Heart right ventricle (tissue), 16 donors: ENCODE measurements at places on chromosomes 2 and 18. TPM values are rescaled to one million over a fixed set of nuclear protein-coding genes. Genes with fewer than 3 reads are reported as not detected.

DNA sequence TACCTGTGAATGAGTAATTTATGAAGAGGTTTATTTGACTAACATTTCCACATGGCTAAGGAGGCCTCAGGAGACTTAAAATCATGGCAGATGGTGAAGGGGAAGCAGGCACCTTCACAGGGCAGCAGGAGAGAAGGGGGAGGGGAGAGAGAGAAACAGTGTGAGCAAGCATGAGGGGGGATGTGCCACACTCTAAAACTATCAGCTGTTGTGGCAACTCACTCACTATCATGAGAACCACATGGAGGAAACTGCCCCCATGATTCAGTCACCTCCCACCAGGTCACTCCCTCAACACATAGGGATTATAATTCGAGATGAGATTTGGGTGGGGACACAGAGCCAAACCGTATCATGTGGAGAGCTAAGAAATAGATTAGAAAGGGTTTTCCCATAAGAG is 309.0 kb downstream of the RDH14 start:
- no peak for DNase-seq

- no peak for DNase-seq
Measured at GRCh38 chr18:79010802-79011201, 31.2 kb downstream of the SALL3 start.

GRCh38 chr2:151071906-151072305 is 189.8 kb downstream of the RBM43 start:
- no peak for DNase-seq

DNA sequence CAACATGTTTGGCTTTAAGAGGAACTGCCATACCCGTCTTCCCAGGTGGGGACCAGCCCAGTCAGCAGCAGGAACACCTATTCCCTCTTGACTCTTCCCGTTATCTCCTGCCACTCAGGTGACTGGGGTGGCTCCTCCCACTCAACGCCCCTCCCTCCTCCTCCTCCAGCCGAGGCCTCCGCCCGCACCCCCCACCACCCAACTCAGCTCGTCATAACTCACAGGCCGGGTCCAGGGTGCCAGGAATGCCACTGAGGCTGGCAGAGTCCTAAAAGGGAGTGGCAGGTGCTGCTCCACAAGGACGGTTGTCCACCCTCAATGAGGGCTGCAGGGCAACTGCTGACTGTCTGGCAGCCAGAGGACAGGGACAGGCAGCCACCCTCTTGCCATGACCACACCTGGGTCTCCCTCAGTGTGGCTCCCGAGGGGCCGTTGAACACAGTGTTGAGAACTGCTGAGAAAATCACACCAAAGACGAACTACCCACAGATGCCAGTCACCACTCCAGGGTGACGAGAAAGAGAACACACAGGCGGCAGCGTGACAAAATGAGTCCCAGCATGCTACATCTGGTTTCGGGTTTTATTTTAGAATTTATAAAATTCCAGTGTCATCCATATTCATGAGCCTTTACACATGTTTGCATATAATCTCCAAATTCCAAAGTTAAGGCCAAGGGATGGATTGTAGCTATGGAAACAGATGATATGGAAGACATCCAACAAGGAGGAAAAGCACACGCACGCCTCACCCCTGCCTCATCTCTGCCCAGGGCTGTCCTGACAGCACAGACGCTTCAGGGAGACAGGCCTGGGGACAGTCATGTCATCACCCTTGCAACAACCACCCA is 38.5 kb downstream of the ANO7 start:
- no peak for DNase-seq

GRCh38 chr2:60368456-60368855 is 185.0 kb downstream of the BCL11A start:
- no peak for DNase-seq

- DNase-seq: no peak
Measured at GRCh38 chr2:49080681-49081080, 73.6 kb downstream of the FSHR start.

DNA sequence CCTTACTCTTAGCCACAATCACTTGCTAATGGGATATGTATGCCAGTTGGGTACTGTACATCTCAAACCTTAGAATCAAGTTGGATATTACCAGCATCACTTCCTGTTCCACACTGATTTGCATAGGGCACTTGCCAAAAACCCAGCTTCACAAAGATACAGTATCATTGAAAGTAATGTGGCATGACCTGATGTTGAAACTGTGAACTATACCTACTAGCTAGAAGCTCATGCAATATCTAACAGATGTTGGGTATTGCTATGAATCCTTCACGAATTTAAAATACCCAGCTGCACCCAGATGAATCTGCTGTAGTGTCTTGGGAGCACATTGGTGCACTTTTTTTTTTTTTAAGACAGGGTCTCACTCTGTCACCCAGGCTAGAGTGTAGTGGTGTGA is 6.5 kb upstream of the STAMBP start:
- no peak for DNase-seq

DNA sequence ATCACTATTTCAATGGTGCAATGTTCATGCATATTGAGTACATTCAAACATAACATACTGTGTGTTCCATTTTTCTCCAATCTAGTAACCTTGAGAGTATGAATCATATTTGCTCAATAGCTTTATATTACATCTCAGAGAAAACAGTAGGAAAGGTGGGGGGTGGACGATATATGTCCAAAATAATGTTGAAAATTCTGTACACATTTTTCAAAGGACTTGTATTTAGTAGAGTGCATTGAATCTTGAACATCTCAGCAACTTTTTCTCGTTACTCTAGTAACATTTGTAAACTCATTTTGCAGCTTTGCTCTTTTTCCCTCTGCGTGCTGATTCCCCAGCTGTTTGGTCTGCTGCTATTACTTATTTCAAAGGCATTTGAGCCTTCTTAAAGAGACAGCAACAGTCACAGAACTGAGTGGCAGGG is 1487.0 kb downstream of the LRP1B start:
- no peak for DNase-seq

- no peak for DNase-seq
Measured at GRCh38 chr18:25953111-25953510, 137.3 kb downstream of the SS18 start.

DNA sequence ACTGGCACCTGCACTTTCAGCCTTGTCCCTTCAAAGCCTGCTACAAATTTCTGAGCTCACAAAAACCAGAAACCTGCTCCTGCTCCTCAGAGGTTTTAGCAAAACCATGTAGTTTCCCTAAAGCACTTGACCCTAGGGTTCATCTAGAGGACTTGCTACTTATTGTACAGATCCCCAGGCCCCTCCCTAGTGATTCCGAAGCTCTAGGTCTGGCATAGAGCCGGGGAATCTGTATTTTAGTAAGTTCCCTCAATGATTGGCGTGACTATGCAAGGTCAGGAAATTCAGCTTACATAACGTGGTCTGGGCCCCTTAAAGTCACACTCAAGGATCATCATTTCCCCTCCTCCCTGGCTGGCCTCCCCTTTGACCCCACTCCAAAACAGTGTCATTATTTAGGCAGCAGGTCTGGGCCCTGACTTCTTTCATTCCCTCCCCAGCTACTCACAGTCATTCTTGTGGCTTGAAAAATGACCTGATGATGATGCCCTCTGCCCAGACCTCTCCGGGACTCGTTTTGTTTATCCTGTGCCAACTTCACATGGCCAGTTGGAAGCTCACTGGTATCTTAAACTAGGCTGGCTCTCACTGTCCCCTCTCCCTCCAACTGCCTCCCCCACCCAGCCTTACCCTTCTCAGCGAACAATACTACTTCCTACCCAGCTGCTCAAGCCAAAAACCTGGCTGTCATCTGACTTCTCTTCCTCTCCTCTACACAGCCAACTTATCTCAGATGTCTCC is 36.0 kb downstream of the WDFY1 start:
- DNase-seq: peak; percentile 20

- DNase-seq: peak; percentile 64
Measured at GRCh38 chr2:235614900-235615712, 121.3 kb downstream of the AGAP1 start.

- no peak for DNase-seq
Measured at GRCh38 chr2:225009768-225010167, 32.5 kb downstream of the DOCK10 start.

- DNase-seq: peak; percentile 45
Measured at GRCh38 chr2:27249891-27250651, 12.8 kb downstream of the SLC30A3 start.

- no peak for DNase-seq
Measured at GRCh38 chr2:239168575-239168974, 232.2 kb downstream of the HDAC4 start.

The TEX51 gene
- not detected for total RNA-seq

The SULT1C4 gene
- total RNA-seq: 1.6 TPM

The TMEM178A gene
- 1.4 TPM for total RNA-seq

The EIPR1 gene
- 9.8 TPM for total RNA-seq

The EML6 gene
- total RNA-seq: 0.33 TPM

The SLC19A3 gene
- total RNA-seq: 0.39 TPM

The SERPINE2 gene
- total RNA-seq: 29.8 TPM

The ALLC gene
- not detected for total RNA-seq

The SSB gene
- total RNA-seq: 57.2 TPM

The CYP20A1 gene
- 11.3 TPM for total RNA-seq

The PRSS56 gene
- not detected for total RNA-seq

The ERBB4 gene
- total RNA-seq: 17.2 TPM
